Activated T-helper 9 cell treated with anti-CD3 and anti-CD28 coated beads, Interleukin-2, amount 50 U/mL, for 16 hours (primary cell): ENCODE measurements at places on chromosomes 1 and 21.

DNA sequence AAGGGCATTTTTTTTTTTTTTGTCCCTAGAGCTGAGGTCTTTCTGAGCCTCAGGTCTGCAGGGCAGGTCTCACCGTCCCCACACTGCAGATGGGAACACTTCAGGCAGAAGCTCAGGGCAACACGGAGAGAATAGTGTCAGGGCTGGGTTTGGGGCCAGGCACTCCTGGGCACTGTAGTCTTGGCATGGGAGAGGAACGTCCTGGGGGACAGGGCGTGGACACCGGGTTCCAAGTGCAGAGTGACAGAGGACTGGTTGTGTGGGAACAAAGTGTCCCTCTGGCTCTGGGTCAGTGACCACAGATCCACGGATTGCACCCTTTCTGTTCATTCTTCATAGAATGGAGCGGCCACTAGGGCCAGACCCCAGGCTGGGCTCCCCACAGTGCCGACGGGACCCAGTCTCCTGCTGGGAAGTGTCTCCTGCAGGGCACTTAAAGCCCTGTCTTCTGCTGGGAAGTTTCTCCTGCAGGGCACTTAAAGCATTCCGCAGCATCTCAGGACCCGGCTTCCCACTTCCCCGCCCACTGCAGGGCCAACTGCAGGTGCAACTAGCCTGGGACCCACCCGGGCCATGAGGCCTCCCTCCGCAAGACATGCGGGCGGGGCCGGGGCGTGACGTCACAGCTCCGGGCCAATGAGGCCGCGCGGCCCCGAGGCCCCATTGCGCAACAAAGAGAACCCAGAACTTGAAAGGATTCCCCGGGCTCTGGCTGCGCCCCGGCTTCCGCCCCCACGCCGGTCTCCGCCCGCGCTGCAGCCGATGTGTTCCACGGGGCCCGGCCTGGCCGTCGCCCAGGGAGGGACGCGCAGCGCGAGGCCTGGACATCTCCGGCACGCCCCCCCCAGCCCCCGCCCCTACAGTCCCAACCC, 1.2 kb downstream of the GPR153 start:
- DNase-seq = peak; percentile 61

DNA sequence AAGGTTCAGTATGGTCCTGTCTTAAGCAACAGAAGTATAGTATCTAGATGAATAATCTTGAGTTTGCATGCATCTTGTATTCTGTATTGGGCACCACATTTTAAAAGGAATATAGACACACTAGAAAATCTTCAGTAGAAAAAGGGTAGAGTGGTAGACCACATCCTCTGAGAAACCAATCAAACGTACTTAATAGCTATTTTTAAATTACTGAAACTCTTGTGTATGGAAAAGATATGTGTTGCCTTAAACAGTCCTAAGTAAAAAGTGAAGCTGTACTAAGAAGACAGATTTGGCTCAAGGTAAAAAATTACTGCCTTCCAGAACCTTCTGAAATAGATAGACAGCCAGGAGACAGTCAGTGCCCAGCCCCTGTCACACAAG, 3.1 kb downstream of the CTXND2 start:
- DNase-seq = no peak

DNA sequence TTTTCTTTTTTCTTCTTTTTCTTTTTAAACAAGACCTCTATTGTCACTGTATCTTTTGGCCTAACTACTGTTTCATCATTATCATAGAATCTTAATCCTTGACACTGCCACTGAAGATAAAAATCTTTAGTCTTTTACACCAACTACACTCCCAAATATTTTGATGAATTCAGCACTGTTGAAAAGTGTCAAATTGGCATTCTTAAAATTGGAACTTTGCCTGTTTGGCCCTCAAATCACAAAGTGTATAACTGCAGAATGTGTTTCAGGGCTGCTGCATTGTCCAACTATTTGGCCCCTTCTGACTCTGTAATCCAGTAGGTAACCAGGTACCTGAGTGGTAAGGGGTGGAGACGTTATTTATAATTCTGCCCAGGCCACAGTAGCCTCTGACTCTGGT, 34.3 kb downstream of the ACTN2 start:
- no peak for DNase-seq

- DNase-seq = no peak
Observed at GRCh38 chr1:169048043-169048442, 58.4 kb upstream of the ATP1B1 start.
